NCI-H1694 treated with DMSO at 0.1 percent for 48 hours (cell line): ENCODE measurements at places on chromosomes 5 and 9.
A peak's percentile ranks its signal among the peaks of the same experiment; 100 is the strongest.

- no peak for DNase-seq
These were observed 388.0 kb downstream of the ACTL7B start for GRCh38 chr9:108467653-108468324.

GRCh38 chr5:172417130-172417841, 37.0 kb downstream of the SH3PXD2B start:
- DNase-seq: no peak

DNA sequence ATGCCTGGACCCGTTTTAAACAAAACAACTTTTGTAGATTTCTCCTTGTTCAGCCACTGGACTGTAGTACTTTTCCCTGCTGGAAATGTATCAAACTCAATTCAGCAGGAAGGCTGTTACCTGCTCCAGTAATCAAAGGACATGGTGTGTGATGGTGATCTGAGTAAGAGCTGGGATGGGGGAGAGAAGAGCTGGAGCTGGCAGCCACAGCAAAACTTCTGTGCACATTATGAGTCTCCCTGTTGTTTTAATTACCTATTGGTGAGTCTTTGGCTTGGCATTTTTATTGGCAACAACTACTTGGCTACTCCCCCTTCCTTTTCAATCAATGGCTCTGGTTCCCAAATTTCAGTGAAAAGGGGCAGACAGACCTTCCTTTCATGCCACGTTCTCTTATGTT, 9.7 kb downstream of the NREP start:
- DNase-seq: no peak

DNA sequence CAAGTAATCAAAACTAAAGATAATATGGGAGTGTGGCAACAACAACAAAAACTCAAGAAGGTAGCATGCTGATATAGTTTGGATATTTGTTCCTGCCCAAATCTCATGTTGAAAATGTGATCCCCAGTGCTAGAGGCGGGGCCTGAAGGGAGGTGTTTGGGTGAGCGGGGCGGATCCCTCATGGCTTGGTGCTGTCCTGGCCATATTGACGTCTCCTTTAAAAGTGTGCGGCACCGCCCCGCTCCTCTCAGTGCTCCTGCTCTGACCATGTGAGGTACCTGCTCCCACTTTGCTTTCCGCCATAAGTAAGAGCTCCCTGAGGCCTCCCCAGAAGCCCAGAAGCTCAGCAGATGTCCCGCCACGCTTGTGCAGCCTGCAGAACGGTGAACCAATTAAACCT, 25.6 kb downstream of the MED27 start:
- DNase-seq: no peak

- DNase-seq: peak; percentile 44
These were observed 39.4 kb downstream of the MRPS27 start for GRCh38 chr5:72280581-72281069.

GRCh38 chr5:11415751-11416150, 488.5 kb downstream of the CTNND2 start:
- no peak for DNase-seq

GRCh38 chr9:91676046-91676445, 252.4 kb upstream of the NFIL3 start:
- no peak for DNase-seq

GRCh38 chr9:134522976-134523375, 118.6 kb upstream of the COL5A1 start:
- DNase-seq: no peak

DNA sequence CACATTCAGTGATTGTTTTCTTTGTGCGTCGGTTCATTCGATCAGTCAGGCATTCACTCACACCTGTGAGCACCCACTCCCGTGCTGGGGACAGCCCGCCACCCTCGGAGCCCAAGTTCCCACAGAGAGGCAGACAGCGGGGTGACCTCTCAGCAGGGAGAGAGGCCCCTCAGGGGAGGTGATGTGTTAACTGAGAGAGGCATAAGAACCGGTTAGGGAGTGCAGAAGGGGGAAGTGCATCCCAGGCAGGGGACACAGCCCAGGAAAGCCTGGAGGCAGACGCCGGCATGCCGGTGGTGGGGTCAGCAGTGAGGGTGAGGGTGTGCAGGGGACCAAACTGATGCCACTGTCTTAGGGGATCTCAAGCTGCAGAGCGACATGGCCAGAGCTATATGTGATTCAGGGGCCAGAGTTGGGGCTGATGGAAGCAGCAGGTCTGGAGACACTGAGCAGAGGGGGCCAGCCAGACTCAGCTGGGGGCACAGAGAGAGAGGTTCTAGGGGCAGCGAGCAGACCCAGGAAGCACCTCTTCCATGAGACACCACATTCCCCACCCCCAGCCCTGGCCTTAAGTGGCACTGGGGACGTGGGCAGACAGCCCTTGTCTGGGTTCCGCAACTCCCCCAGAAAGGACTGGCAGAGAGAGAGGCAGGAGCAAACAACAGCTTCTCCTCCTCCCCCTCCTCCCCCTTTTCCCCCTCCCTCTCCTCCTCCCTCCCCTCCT, 35.9 kb downstream of the HK3 start:
- no peak for DNase-seq

DNA sequence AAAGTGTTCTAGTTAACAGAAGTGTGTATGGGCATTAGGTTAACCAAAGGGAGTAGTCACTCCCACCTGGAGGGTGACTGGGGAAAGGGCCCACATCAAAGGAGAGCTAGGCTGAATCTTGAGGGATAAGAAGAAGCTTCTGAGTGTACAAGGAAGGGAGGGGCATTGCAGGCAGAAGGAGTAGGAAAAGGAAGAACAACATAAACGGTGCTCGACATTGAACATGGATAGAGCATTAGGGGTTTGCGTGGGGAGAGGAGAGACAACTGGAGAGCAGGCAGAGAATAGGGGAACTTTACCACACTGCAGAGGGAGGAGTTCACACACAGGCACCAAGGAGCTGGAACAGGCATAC, 5.3 kb upstream of the GLRX start:
- DNase-seq: no peak

- DNase-seq: no peak
These were observed 44.9 kb downstream of the PLEKHG4B start for GRCh38 chr5:136901-137300.

- no peak for DNase-seq
These were observed 26.4 kb downstream of the TNFSF15 start for GRCh38 chr9:114779352-114779845.

DNA sequence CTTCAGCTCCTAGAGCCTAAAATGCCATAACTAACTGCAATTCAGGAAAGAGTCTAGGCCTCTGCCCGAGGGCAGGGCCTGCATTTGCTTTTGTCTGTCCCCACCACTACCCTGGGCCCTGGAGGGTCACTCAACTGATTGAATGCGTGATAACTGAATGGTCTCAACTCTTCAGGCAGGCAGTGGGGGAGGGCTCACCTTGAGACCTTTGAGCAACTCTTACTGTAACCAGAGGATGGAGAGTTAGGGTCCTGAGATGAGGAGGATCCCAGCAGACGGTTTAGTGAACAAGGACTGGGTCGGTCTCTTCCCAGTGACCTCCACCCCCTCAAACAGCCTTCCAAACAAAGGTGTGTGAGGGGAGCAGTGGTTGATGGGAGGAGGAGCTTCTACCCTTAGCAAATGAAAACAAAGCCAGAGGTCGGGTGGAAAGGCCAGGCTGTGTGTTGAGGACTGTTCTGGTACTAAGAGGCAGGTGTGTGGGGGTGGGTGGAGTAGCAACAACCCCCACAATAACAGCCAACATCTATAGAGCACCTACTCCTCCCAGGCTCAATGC, 59.4 kb downstream of the CXXC5 start:
- no peak for DNase-seq

GRCh38 chr5:58641533-58641932, 58.7 kb downstream of the RAB3C start:
- DNase-seq: no peak

GRCh38 chr5:92402045-92402444, 1018.9 kb upstream of the ARRDC3 start:
- DNase-seq: no peak

DNA sequence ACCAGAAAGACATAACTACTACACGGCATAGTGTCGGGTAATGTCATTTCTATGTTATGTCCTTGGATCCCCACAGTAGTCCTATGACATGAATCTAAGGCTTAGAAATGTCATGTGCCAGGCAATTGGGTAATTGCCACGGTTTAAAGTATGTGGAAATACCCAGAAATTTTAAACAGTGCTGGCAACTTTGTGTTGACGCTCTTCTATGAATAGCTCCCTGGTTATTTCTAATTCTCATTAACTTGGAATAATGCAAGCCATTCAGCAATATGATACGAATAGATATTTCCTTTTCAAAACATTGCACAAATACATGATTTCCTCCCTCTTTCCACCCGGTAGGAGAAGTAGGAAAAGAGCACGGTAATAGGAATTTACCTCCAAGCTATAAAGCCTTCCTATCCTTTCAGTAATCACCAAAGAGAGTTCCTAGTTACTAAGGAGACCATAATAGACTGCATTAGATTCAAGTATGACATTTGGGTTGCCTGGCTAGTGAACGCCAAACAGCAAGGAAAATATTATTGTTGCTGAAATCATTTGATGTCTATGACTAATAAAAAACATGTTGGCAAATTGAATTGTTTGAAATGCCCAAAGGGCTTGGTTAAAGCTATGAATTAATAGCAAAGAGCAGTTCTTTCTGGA, 168.4 kb downstream of the CCDC192 start:
- no peak for DNase-seq

DNA sequence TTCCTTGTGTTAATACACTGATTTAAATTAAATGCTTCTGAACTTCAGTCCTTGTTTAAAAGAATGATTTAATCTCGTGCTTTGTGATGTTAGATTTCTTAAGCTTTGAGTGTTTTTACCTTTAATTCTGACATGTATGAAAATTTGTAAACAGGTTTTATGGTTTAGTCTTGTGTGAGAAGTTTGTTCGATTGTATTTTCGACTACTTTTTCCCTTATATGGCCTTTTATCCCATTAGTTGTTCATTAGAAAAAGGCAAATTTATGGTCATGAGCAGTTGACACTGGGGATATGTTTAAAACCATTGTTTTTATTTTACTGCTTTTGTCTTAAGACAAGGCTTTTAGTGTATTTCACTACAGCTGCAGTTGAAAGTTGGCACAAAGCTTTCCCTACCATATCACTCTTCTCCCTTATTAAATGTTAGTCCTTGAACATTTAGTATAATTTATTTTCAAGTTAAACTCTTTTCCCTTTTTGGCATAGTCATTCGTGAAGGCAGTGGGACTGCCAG, 3.3 kb downstream of the UBE2R2 start:
- no peak for DNase-seq

DNA sequence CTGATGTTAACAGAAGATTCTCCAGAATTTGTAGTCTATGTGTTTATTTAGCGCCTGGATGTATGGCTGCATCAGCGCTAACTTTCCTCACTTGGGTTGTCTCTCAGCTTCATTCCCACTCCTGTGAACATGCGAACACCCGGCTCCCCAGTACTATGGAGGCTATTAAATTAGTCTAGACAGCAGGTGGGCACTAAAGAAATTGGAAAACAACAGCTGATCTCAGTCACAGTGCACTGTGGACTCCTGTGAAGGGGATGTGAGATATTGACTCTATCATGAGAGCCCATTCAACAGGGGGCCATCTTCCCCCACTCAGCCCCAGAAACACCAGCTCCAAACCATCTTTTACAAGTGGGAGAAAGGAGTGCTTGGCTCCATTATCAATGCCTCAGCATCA, 471.0 kb downstream of the KDM4C start:
- no peak for DNase-seq

- no peak for DNase-seq
These were observed 32.1 kb upstream of the SLC6A3 start for GRCh38 chr5:1477341-1477740.

GRCh38 chr9:97319395-97319794, 11.9 kb downstream of the CCDC180 start:
- no peak for DNase-seq

GRCh38 chr5:83972236-83972635, 251.6 kb upstream of the HAPLN1 start:
- no peak for DNase-seq

DNA sequence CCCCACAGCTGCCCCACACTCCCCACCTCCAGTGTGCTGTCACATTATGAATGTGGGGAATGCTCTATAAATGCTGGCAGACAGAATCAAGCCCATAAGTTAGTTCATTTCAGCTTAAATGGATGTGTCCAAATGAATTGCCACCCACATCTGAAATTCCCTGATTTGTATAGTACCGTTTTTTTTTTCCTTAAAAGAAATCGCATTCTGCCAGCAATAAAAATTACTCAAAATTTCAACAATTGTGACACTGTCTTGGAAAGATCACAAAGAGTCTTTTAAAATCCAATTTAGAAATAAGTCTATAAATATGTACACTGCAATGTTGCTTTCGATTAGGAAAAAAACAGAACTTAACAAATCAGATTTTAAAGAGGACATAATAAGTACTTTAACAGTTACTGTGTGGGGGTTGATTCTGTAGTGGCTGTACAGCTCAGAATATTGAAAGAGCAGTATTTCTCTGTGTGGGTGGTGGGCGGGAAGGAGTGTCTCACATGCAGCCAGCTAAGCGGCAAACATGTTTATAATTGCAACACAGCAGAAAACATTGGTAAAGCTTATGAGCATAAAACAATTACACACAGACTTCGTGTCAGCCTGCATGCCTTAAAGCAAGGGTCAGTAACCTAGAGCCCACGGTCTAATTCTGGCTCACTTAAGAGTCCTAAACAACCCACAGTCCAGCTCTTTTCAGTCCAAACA, 24.9 kb upstream of the CSNK1G3 start:
- peak; percentile 7 for DNase-seq

DNA sequence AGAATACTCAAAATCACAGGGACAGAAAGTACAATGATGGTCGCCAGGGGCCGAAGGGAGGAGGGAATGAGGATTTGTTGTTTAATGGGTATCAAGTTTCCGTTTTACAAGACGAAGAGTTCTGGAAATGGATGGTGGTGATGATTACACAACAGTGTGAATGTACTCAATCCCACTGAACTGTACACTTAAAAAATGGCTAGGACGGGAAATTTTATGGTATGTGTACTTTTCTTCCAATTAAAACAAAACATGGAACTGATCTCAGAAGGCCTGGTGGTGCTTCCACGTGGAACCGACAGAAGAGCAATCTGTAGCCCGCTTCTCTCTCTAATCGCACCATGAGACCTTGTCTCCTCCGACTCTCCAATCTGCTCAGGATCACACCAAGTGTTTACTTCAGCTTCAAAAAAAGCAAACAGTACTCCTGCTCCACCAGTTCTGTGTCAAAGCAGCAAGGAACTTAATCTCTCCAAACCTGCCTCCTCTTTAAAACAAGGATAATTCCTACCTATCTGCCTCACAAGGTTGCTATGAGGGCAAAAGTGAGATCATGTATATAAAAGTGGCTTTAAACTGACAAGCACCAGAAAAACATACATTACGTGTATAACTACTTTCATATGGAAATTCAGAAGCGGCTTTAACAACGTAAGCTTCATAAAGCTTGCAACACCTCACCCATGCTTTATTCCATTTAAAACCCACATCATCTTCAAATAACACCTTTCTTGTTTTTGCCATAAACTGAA, 2.1 kb downstream of the ECPAS start:
- DNase-seq: no peak
